ENCODE measurements at places on chromosomes 4 and X.

DNA sequence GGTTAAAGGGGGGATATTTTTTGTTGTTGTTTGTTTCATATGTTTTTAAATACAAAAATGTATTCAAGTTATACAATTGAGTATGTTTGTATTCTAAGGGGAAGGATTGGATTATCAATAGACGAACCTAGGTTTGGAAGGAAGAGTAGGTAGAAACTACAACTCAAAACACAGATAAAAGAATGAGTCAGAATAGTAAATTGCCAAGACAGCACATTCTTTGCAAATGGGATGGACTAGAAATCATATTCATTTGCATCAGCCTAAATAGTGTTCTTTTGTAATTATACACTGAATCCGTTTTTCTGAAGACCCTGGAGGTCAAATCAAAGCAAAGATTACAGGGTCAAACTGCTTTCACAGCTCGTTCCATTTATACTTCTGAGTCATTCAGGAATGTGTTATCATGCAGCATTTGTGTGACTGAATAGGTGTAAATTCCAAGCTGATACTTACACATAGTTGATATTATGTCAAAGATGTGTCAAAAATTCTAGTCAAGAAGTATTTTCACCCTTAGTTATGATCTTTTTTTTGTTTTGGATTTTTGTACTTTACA lies 273.3 kb upstream of the FAT4 start:
- DNase-seq: no peak

DNA sequence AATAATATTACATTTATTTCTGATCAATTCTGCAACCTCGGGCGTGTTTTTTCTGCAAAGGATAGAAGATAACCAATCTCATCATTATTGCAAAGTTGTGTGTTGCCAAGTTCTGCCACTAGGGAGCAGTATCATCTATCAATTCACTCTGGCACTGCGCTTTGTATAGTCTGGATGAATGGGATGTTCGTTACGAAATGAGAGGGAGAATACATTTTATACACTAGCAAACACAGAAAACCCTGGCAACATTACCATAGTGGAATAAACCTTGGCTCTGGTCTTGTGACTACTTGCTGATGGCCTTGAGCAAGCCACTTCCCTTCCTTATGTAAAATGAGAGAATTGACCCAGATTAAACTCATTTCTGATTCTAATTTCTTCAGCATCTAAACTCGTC lies 97.5 kb upstream of the ZNF518B start:
- no peak for DNase-seq

GRCh38 chr4:143502231-143502630 lies 11.3 kb upstream of the SMARCA5 start:
- no peak for DNase-seq

DNA sequence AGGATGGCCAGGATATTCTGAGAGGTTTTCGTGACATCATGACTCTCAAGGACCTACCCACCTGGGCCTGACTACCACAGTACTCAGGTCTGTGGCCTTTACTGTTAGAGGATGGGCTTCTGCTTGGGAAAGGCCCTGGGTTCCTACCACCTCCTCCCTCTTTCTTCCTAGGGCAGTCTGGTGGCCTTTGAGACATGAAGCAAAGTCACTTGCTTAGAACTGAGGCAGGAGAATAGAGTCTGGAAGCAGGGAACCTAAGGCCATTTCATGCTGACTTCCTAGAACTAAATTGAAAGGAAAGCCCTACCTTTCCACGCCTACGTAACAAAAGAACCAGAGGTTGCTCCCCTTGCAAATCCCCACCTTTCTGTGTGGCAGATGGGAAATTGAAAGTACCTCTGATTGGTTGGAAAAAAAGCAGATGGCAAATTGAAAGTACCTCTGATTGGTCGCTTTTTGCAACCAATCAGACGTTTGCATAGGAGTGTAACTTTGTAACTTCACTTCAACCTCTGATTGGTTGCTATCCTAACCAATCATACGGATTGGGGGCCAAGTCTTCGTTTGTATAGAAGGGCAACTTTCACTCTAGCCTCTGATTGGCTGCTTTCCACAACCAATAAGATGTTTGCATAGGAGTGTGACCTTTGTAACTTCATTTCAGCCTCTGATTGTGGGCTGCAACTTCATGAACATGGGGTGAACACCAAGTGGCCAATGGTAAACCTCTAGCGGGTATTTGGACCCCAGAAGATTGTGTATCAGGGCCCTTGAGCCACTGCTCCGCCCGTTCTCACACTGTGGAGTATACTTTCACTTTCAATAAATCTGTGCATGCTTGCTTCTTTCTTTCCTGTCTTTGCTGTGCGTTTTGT lies 9.9 kb upstream of the AKAP14 start:
- no peak for DNase-seq

- DNase-seq: no peak
These were observed 13.8 kb upstream of the UVSSA start for GRCh38 chr4:1333256-1333655.

- DNase-seq: no peak
These were observed 21.4 kb upstream of the SMIM14 start for GRCh38 chr4:39660045-39660444.

DNA sequence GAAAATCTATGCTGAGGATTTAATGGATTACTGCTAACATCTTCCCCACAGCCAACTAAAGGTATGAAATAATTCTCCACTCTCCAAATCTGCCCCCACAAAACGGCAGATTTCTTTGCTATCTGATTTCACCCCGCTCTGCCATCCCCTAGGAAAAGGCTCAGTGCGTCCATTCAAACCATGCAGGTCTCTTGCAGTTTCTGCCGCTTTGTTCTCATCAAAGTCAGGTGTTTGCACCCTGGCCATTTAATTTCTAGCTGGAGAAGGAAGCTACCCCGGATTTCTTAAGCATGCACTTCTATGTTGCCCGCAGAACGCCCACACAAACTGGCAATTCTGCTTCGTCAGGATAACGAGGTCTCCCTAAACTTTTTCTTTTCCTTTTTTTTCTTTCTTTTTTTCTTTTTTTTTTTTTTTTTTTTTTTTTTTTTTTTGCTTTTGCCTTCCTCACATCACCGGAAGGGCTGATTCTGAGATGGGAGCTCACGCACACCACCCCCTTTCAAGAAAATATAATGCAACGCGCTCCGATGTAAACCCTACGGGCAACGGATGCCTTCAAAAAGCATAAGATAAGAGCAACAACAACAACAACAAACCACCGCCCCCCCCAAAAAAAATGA lies 3.3 kb downstream of the NLGN4X start:
- no peak for DNase-seq

GRCh38 chr4:36638273-36638811 lies 356.9 kb downstream of the DTHD1 start:
- no peak for DNase-seq

GRCh38 chr4:155799794-155800123 lies 40.9 kb downstream of the GUCY1B1 start:
- no peak for DNase-seq

DNA sequence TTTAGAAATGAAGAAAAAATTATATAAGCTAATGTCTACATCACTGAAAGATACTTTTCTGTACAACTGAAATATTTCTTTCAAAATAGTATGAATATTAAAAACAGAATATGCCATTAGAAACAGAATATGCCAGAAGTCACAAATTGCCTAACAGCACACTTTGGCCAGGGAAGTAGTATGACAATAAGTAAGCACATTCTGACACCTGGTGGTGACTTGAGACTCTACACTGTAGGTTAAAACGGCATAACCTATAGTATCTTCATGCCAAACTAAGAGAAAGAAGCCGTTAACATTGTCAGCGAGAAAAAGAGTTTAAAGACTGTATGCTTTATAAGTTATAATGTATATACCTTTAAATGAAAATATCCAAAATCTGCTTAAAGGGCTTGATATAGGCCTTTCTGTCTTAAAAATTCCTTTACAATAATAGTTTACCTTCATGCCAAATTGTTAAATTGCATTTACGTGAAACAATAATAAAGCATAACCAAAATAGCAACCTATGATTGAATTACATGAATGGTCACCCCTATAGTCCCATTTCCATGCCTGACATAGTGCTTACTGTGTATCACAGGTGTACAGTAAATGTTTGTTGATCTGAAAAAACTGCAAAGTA lies 32.8 kb downstream of the FAM13A start:
- peak; percentile 33 for DNase-seq

- DNase-seq: no peak
These were observed 25.8 kb downstream of the SLC7A11 start for GRCh38 chr4:138216272-138216867.

- no peak for DNase-seq
These were observed 40.9 kb upstream of the MSX1 start for GRCh38 chr4:4818415-4819212.

- no peak for DNase-seq
These were observed 1704.8 kb downstream of the STIM2 start for GRCh38 chr4:28565396-28565795.

DNA sequence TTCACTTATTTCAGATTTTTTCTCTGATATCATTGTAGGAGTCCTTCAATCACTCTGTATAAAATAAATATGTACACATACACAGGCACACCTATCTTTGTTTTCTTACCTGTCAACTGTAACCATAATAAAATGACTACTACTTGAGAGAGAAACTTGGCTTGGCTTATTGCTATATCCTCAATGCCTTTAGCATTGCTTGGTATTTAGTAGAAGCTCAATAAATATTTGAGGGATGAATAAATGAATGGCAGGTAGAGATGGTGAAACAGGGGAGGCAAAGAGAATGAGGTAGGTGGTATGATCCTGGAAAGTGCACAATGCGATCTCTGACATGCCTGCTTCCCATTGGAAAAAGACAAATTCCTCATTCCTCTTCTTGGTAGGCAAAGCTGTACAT lies 21.8 kb upstream of the CXCL6 start:
- no peak for DNase-seq

DNA sequence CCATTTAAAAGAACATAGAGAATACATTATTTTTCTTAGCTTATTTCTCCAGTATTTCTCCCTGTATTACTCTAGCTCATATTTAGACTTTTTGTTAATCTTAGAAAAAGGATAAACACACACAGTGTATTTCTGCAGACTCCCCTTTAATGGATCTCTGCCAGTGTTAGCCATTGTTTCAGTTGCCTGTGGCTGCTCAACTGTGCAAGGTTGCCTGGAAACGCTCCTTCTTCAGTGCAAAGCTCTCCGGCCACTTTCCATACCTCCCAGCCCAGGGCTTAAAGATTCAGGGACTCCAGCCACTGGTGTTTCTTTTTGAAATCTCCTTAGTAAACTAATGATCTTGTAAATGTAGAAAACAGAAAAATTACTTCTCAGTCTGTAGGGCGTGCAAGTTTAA lies 104.9 kb downstream of the SLIT2 start:
- DNase-seq: no peak

DNA sequence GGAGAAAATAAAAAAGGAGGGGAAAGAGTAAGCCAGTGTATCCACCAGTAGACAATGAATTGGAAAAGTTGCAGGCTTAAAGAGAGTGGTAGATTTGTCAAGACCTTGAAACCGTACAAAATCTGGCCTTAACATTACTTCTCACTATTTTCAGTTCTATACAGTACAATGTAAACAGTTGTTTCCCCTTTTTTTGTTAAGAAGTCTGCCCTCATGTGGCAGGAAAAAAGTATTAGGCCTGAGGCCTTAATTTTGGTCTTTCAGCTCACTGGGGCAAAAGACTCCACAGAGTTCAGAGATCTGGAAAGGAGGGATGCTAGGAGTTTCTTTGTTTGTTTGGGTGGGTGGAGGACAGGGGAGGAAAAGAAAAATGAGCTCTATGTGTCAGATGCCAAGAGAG lies 92.8 kb upstream of the CCDC160 start:
- DNase-seq: no peak

DNA sequence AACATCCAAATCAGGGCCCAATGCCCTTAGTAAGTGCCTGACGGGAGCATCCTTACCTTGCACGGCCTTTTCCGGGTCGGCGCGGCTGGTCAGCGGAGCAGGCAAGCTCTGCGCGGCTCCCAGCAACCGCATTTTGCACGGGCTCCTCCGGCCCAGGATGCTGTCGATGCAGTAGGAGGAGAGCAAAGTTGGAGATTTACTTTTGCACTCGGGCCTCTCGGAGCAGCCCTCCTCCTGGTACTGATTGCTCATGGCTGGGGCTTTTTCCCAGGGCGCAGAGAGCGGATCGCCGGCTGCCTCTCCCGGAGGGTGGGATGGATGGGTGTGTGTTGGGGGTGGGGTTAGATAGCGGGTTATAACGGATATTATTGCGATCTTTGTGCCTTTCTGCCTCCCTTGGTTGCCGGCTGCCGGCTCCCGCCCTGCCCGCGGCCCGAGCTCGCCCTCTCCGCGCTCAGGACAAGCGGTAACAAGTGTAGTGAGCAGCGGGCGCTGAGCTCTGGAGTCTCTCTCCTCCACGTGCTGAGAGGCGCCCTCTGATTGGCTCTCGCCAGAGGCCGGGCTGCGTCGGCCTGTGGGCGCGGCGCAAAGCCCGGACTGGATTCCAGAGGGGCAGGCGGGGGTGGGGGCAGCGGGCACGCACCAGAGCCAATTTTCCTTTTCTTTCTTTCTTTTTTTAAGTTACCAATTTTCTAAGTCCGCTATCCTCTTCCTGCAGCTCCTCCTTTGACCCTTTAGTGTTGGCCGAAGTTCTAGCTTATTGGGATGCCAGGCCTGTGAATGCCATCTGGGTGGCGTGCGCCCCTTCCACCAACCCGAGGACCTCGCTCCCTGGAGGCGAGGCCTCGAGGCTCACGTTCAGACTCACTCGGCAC lies at the start of gene ARX:
TSS of gene ARX (minus strand) at position 480 of the 875 bp plus-strand sequence. CDS start at position 252, 228 bp downstream.
- DNase-seq: no peak
